GM13977 (cell line): ENCODE measurements at places on chromosomes 6 and 20.
A peak's percentile ranks its signal among the peaks of the same experiment; 100 is the strongest.

GRCh38 chr6:91509711-91510110 is 922.8 kb upstream of the MAP3K7 start:
- DNase-seq = no peak

- peak; percentile 62 for DNase-seq
These were observed at the start of gene DSP for GRCh38 chr6:7541175-7542064. TSS of gene DSP (plus strand) at chr6:7541671. CDS start at chr6:7541916, 245 bp downstream.

GRCh38 chr6:77290798-77291197 is 172.5 kb downstream of the HTR1B start:
- DNase-seq = no peak

DNA sequence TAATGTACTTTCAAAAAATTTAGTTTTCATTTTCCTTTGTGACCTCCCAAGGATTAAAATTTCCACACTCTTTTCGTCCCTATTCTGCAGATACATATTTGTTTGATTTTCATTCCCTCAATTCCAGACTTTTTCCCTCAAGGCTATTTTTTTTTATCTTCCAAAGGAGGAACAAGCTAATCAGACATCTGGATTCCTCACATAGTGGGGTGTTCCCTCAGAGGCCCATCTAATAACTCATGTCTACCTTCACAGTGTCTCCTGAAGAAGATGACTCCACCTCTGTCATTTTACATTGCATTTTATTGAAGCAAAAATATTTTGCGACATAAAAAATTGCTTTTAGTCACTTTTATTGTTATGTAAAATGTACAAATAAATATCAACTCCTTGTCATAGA is 122.2 kb downstream of the RFPL4B start:
- no peak for DNase-seq
